Ovary (tissue), 10 donors: ENCODE measurements at places on chromosomes 3 and 15.

DNA sequence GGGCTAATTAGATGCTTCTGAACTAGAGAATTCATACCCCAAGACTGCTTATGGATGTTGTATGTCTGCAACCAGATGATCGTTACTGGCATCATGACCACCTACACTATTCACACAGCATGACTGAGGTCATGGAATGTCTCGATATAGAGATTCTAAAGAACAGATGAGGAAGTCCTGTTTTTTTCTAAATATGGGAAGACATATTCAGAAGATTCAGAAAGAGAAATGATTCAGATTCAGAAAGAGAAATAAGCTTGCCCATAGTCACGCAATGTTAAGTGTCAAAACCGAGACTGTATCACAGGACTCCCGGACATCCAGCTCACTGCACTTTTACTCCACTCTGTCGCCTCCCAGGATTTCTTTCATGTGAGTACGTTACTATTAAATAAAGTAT lies 136.2 kb downstream of the TPRG1 start:
- no peak for DNase-seq

- peak; percentile 54 for DNase-seq
These were observed 80.6 kb downstream of the MEIS2 start for GRCh38 chr15:37019479-37020433.

GRCh38 chr3:16486201-16486600 lies 27.3 kb downstream of the RFTN1 start:
- DNase-seq: no peak

- no peak for DNase-seq
These were observed 3.8 kb downstream of the FAM43A start for GRCh38 chr3:194689493-194689944.

- DNase-seq: no peak
These were observed 133.8 kb upstream of the GMNC start for GRCh38 chr3:190996181-190996775.

DNA sequence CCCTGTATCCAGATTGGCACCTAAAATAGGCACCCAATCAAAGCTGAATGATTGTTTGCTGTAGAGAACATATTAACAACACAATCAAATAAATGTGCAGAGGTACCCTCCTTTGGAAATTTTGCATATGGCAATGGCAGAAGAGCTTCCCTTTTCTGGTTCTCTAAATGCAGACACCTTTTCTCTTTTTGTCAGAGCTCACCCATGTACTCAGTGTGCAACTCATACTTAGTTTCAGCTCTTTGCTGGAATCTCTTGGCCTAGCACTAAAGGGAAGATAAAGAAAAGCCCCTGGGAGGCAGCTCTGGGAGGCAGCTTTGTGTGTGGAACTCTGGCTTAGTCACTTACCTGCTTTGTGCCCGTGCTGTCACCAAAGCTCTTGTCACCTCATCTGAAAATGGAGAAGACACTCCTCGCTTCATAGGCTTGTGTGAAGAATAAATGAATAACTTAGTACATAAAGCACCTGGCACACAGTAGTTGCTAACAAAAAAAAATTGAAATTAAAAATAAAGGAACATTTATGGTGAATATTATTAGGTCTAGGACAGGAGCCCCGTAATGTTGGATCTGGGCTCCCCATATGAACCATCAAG lies 28.8 kb downstream of the ST6GAL1 start:
- DNase-seq: no peak

- DNase-seq: no peak
These were observed 302.0 kb downstream of the ZBBX start for GRCh38 chr3:167078070-167078622.

- no peak for DNase-seq
These were observed 3.7 kb upstream of the GFM1 start for GRCh38 chr3:158640646-158641045.

DNA sequence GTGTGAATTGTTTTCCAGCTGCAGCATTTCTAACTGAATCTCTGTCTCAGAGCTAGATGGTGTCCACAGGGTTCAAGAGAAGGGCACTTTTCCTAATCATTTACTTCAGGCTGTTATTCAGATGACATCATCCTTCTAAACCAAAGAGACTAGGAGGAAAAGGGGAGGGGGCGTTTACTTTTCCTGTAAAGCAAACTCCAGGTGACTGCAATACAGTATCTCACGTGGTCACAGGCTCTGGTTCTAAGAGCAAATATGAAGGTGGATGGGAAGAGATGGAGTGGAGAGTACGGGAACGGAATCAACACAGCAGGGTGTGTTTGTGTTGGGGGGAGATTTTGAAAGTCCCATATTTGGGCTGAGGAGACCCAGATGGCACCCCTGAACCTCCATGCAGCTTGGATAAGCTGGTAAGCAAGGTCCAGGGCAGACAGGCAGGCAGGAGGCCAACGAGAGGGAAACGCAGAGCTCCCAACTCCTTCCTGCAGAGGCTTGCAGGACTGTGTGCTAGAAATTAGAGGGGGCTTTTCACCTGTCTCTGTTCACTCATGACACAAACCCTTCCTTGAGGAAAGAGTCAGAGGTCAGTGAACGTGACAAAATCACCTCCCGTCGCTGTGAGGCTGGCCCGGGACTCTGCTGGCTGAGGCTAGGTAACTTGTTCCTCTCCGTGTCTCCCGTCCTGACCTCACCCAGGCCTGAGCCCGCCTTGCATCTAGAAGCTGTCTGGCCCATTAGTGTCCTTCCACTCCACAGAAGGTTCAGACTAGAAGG lies 151.2 kb downstream of the OPA1 start:
- DNase-seq: no peak

GRCh38 chr3:156678197-156678596 lies 3.8 kb downstream of the TIPARP start:
- no peak for DNase-seq

- DNase-seq: no peak
These were observed 84.1 kb downstream of the AAGAB start for GRCh38 chr15:67170143-67170925.

DNA sequence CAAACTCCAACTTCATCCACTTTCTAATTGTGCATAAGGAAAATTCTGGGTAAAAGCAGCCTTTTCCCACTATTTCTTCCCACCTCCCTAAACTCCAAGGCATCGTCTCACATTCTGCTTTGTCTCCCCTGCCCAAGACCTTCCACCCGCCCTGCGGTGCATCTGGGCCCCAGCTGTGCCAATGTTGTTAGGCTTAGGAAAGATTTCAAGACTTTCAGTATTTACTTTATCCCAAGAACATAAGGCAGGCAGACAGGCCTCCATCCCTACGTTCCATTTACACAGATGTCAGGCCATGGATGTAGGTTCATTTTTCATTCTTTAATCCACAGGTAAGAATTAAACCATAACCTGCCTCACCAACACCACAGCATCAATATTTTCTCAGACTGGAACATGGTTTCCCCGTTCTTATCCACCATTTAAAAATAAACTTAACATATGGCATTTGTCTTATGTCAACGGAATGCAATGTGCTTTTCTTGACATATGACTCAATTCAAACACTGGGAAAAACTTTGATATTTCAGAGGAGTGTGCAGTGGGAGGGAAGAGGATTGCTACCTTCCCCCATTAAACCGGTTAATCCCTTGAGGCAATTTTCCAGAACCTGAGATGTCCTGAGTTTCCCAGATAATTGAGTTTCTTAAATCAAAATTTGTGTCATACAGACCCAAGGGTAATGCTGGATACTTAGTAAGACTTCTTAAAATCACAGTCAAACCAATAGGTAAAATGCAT lies 238.0 kb upstream of the LRIG1 start:
- no peak for DNase-seq

GRCh38 chr15:87348746-87349145 lies 907.8 kb downstream of the NTRK3 start:
- DNase-seq: no peak

GRCh38 chr3:52784931-52785590 lies 7.7 kb downstream of the ITIH1 start:
- DNase-seq: no peak

- no peak for DNase-seq
These were observed 22.0 kb downstream of the STARD5 start for GRCh38 chr15:81301815-81302399.

GRCh38 chr3:44434834-44435510 lies 42.5 kb downstream of the ZNF445 start:
- no peak for DNase-seq

GRCh38 chr3:178100908-178101307 lies 435.3 kb upstream of the KCNMB2 start:
- no peak for DNase-seq

GRCh38 chr3:23002836-23003732 lies 200.0 kb upstream of the UBE2E2 start:
- no peak for DNase-seq

DNA sequence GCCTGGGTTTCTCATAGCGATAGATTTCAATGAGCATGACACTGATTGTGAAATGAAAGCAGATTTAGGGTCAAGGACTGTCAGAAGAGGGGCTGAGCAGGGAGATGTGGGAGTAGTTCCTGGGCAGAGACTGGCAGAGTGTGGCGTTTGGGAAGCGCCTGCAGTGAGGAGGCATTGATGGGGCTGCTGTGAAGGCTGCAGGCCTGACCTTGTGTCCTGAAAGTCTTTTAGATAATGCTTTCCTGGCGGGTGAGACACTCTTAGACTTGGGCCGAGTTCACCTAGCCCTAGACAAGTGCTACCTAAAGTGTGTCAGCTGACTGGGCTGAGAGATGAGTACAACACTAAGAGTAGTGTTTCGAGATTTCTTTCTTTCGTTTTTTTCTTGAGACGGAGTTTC lies 20.7 kb downstream of the USP13 start:
- DNase-seq: no peak

- DNase-seq: no peak
These were observed 19.3 kb downstream of the IL17RD start for GRCh38 chr3:57145852-57146251.

DNA sequence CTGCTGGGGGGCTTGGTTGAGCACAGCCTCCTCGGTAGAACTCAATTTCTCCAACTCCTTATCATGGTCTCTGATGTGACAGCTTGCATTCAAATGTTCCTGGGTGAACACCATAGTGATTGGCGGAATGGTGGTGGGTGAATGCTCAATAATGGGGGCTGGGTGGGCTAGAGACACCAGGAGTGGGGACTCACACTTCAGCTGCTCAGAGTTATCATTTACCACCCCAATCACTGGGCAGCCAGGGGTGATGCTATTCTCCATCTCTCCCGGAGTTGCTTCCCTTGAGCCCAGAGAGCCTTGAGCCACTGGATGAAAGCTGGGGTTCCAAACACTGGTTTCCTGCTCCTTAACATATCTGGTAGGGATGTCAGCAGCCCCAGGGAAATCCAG lies 88.7 kb downstream of the DHX30 start:
- DNase-seq: no peak

- DNase-seq: no peak
These were observed 738.4 kb upstream of the ALCAM start for GRCh38 chr3:104628185-104628789.

DNA sequence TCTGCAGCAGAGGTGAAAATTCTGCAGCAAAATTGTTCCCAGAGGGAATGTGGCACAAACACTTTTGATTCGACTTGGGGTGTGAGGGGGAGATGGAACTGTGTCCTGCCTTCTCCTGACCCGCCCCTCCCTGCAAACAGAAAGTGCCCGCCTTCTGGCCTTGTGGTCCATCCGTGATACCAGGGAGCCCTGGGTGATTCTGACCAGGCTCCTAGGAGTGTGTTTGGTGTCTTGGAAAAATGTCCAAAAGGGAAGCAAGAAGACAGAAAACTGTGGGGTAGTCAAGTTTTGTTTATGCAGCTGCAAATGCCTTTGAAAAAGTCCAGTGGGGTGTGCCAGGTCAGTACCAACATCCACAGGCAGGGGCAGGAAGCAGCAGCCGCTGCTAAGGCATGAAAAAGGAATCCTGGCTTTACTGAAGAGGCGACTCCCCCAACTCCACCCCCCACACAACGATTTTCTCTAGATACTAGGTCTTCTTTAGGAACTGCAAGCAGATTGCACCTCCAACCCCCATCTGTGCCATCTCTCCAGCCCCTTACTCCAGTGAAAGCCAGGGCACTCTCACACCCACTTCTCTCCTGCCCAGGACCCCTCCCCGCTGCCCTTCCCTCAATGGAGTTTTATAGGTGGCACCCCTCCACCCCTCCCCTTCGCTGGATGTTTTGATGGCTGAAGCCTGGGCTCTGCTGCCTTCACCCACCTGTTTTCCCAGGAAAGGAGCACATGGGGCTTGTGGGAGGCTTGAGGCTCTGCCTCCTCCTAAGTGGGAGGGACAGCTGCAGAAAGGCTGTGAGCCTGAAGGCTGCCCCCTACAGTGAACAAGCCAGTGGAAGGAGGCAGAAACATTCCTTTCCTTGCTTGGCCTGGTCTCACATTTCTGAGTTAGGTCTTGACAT lies 82.4 kb upstream of the HERC1 start:
- DNase-seq: no peak

- DNase-seq: peak; percentile 72
These were observed 394 bp downstream of the OSBPL10 start for GRCh38 chr3:31980530-31981205.

GRCh38 chr15:38688761-38689160 lies 124.1 kb upstream of the RASGRP1 start:
- no peak for DNase-seq

DNA sequence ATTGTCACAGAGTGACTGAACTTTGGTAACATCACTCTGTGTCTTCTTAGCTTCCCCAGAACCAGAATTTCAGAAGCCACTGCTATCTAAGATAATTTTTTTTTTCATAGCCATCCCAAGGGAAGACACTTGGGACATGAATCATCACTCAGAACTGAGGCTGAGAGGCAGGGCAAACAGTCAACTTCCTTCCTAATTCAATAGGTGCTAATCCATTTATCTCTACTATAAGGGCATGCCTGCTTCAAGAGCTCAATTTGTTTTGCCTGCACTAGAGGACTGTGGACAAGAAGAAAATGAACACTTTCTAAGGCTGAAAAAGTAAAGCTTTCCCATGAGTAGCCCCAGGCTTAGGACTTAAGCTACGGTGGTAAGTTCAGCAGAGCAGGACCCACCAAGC lies 56.7 kb upstream of the MYRIP start:
- no peak for DNase-seq

DNA sequence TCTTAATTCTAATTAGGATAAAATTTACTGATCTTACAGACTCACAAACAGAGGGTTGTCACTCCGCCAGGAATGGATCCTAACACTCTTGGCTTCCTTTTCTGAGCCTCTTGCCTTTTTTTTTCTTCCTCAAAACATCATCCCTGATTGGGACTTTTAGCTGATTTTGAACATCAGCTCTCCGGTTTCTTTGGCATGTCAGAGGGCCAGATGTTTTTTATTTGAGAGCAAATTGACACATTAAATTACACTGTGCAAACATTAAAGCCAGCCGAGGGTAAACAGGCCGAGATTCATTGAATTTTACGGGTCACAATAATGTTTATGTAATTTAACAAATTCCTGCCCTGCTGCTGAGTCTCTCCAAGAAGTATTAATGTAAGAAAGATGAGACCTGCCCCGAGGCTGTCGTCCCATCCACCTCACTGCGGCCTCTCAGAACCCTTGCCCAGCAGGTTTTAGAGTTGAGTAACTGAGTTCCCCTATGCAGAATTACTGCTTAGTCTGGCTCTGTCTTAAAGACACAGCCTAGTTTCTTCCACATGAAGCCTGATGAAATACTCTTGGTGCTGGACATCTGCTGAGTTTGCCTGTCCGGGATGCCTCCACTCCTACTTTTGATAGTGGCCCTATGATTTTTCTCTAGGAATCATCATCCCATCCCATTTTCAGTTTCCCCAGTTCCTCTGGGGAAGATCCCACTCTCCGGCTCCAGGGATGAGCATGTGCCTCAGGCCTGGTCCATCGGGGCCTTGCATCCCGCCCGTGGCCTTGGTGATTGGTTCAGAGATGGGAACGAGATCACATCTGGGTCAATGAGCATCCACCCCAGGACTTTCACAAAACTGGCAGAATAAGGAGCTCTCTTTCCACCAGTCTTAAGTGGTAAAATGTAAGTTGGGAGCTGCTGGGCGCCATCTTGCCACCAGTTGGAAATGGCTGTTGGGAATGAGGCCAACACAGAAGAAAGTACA lies 226.6 kb upstream of the TLE3 start:
- no peak for DNase-seq

- DNase-seq: no peak
These were observed 136.3 kb upstream of the PRR20G start for GRCh38 chr3:127423856-127424765.
